Epithelial cell of prostate (primary cell): ENCODE measurements at places on chromosomes 13 and 19.

GRCh38 chr19:45769821-45770191, 754 bp upstream of the SIX5 start:
- no peak for DNase-seq

GRCh38 chr13:82323101-82323500, 1559.2 kb downstream of the SLITRK1 start:
- no peak for DNase-seq

GRCh38 chr13:72539925-72540324, 187.5 kb downstream of the MZT1 start:
- DNase-seq: no peak

GRCh38 chr19:33374236-33374714, 766 bp downstream of the CEBPG start:
- DNase-seq: no peak

DNA sequence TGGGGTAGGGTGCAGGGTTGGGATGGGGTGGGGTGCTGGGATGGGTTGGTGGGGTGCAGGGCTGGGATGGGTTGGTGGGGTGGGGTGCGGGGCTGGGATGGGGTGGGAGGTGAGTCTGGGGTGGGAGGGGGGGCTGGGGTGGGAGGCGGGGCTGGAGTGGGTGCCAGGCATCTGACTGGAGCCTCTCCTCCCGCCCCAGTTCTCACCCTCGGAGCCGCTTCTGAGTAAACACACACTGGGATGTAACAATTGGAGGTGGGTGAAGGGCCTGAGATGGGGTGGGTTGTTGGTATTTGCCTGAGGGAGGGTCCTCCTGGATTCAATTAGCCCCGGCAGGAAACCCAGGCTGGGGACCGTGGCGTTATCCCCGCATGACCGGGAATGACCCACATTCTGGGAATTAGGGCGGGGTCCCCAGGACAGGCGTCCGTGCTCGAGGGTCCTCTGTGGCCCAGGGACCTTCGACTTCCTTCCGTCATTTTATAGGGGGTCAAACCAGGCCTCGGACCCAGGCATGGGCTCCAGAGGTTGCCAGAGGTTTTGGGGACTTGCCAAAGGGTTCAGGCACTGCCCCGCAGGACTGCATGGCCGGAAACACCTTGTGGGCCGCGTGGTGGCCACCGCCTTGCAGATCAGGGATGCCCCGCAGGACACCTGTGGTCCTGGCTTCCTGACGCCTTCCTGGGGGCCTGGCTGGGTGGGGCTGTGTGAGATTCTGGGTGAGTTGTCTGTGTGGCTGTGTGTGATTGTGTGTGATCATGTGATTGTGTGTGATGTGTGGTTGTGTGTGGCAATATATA, 1.4 kb downstream of the TMPRSS9 start:
- no peak for DNase-seq

- DNase-seq: no peak
Observed at GRCh38 chr13:99463646-99464397, 37.5 kb upstream of the TM9SF2 start.

GRCh38 chr13:85141401-85141800, 657.8 kb downstream of the SLITRK6 start:
- DNase-seq: no peak

DNA sequence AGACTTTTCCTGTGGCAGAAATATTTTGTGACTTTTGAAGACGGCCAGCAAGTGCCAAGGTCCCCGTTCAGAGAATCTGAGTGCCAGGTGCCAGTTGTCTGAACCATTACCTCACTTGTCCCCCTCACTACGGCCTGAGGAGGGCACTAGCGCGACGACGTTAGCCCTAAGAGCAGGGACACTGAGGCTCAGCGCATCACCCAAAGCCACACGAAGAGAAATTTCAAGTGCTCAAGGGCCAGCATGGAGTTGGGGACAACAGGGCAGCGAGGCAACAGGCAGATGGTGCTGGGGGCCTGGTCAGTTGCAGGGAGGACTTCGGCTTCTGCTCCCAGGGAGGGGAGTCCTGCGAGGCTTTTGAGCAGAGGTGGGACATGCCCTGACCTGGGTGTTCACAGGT, 9.5 kb upstream of the TYK2 start:
- no peak for DNase-seq
